AG20443 (cell line): ENCODE measurements at places on chromosomes 7 and 10.
A peak's percentile ranks its signal among the peaks of the same experiment; 100 is the strongest.

- DNase-seq, result no peak
Measured at GRCh38 chr10:91335147-91335546, 75.0 kb upstream of the HECTD2 start.

DNA sequence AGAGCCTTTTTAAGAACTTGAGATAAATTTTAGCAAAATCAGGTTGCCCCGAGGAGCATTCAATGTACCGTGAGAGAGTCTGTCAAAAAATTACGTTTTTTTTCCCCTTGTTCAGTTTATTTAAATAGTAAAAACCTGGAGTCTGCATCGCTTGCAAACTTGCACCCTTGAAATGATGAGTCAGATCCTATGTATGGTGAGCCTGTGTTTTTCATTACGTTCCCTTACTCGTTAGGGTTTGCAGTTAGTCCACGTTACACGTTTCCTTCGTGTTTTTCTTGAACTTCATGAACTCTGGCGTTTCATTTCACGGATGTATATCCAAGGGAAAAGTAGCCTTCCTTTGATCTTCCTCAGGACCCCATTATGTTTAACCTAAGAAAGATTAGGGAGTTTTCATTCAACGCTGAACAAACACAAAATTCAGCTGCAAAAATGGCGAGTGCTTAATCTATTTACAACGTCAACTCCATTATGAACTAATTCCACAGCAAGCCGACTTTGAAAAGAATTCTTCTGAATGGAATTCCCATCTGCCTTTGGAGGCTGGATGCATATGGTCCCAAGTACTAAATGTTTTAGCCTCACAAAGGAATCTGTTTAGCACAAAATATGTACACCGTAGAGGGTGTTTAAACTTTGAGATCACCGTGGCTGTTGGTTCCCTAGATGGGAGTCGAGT, 182.4 kb downstream of the MYOF start:
- no peak for DNase-seq

DNA sequence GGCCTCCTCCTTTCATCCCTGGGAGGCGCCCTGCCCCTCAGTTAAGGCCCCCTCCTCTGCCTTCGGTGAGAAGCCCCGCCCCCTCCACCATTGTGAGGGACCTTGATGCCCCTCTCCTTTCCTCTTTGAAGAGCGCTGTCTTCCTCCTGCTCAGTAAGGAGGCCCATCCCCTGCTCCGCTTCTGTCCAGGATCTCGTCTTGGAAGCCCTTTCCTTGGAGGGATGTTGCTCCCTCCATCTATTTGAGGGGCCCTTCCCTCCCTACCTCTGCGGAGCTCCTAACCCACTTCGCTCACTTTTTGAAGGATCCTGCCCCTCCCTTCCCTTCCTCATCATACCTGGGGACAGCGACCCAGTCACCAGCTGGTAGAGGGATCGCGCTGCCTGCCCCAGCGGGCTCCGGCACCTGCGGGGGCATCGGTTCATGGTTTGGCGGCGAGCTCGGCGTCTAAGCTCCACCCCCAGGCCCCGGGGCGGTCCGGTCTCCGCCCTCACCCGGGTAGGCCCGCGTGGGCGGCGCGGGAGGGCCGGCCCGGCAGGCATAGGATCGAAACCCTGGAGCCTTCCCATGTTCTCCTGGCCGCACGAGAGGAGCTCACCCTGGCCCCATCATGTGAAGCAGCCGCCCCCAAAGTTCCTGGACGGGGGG, 4.1 kb downstream of the KCNIP2 start:
- peak; percentile 82 for DNase-seq

- no peak for DNase-seq
Measured at GRCh38 chr7:83793558-83793957, 144.6 kb upstream of the SEMA3E start.

- no peak for DNase-seq
Measured at GRCh38 chr7:84175461-84175860, 19.1 kb downstream of the SEMA3A start.

GRCh38 chr7:84533182-84533581, 338.6 kb upstream of the SEMA3A start:
- DNase-seq, result no peak

DNA sequence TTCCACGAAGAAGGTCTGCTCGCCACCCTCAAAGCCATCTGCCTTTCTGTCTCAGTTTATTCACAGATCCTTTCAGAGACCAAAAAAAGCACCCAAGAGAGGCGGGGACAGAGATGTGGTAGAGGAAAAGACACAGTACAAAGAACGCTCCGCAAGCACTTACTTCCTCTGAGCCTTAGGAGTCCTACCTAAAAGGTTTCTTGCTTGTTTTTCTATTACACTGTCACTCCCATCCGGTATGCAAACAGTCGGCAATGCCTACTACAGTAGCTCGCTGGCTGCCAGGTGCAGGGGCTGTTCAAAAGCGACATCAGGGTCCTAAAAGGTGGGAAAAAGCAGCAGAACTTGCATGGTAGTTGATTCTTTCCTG, 816 bp downstream of the TECPR1 start:
- DNase-seq, result no peak

GRCh38 chr7:69882269-69882668, 284.0 kb downstream of the AUTS2 start:
- no peak for DNase-seq

GRCh38 chr10:48556065-48556464, 48.8 kb downstream of the ARHGAP22 start:
- DNase-seq, result no peak
